Endothelial cell (in vitro differentiated cells): ENCODE measurements at places on chromosomes 5 and 9.

- peak; percentile 76 for DNase-seq
These were observed 482.9 kb downstream of the AGTPBP1 start for GRCh38 chr9:85258823-85259370.

- no peak for DNase-seq
These were observed 171.3 kb downstream of the EBF1 start for GRCh38 chr5:158928404-158928803.

DNA sequence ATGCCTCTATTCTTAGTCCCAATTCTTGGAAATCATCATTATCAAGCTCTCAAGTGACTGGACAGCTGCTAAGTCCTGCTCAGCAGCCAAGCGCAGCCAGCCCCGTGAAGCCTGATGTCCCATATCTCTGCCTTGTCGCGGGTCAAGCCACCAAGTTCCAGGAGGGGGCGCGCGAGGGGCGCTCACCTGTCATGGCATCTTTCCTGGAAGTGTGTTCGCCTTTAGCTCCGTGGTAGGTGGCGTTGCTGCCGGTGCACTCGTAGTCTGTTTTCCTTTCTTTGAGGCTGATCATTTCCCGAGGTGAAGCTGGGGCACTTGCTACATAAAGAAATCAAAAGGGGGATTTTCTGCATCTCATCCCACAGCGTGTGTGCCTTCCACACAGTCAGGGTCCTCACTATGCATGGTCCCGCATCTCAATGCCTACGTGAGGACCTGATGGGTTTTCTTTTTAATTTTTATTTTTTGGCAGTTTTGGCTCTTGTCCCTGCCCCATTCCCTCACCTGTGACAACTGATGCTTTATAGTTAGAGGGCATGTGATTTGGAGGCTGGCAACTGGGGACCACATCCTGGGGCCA lies 227.0 kb upstream of the DAP start:
- peak; percentile 87 for DNase-seq

DNA sequence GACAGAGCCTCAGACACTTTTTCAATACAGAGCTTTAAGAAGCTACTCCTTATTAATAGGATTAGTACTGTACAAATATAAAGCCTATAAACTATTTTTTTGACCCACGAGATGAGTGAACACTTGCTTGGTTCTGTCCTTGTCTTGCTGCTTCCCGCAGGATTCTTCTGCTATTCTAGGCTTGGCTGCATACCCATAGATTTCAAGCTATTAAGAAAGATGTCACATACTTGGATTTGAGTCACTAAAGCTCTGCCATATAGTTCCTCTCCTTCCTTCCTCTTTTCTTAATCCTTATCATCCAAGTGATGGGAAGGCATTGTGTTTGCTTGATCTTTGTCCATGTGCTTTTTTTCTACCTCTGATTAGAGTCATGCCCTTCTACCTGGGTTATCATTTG lies 361.2 kb upstream of the TRPC7 start:
- DNase-seq: no peak

DNA sequence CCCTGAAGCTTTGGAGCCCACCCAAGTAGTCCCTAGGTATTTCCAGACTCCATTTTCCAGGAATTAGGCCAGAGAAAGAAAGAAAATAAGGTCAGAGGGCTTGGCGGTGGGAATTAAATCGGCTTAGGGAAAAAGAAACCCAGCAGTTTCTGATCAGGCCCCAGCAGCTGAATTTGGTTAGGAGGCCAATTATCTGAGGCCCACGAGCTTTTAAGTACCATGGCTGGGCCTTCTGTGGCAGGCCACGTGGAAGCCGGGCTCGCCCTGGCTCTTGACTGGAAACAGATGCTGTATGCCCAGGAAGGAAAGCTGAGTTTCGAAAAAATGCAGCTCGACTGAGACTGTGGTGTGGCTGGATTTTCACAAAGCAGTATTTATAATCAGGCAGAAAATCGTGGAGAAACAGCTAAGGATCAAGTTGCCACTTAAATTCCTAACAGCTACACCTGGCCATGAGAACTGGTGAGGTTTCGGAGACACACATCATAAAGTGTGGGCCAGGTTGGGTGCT lies 75.1 kb upstream of the PANK3 start:
- no peak for DNase-seq
